ENCODE measurements at places on chromosomes 13 and 19. TPM values are rescaled to one million over a fixed set of nuclear protein-coding genes. Genes with fewer than 3 reads are reported as not detected.

The CYSLTR2 gene
- total RNA-seq = not detected

The CBY2 gene
- total RNA-seq = not detected

DNA sequence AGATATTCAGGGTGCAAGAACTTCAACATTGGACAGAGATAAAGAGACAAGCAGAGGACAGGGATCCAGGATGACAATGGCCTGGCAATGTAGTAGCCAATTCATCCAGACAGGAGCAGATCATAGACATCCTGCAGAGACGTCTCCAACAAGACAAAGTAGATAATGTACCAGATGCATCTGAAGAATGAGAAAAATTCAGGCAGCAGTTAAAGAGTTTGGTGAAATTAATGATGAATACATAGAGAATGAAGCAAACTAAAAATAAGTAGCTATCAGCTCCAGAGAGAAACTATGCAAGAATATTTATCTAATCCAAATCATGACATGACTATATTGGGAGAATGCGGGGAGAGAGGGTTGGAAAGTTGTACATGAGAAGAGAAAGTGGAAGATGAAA is 278.4 kb upstream of the DACH1 start:
- H3K27ac ChIP-seq = no peak overlapping the region
- H3K4me3 ChIP-seq = no peak overlapping the region
- no peaks in the 10 kb centered on the region for H3K36me3 ChIP-seq
- no peaks in the 10 kb centered on the region for H3K4me1 ChIP-seq
- no peaks in the 10 kb centered on the region for H3K27me3 ChIP-seq

The PRX gene
- total RNA-seq = 8.1 TPM

- H3K4me3 ChIP-seq = peak overlapping the region; percentile 44
- H3K4me1 ChIP-seq = peaks cover 33% of the 10 kb centered on the region
- no peaks in the 10 kb centered on the region for H3K36me3 ChIP-seq
- DNase-seq = no peak
- H3K27ac ChIP-seq = no peak overlapping the region
These were observed 3.0 kb downstream of the ONECUT3 start for GRCh38 chr19:1756264-1756663.

GRCh38 chr19:51096473-51097165 is 11.6 kb downstream of the CTU1 start:
- peaks cover 43% of the 10 kb centered on the region for H3K4me1 ChIP-seq
- no peak overlapping the region for H3K27ac ChIP-seq
- H3K4me3 ChIP-seq = no peak overlapping the region
- H3K36me3 ChIP-seq = peaks cover 34% of the 10 kb centered on the region

- H3K27me3 ChIP-seq = peaks cover 39% of the 10 kb centered on the region
- H3K27ac ChIP-seq = no peak overlapping the region
- no peak for DNase-seq
These were observed 14.9 kb downstream of the ZIC2 start for GRCh38 chr13:99996381-99996973.

- H3K4me3 ChIP-seq = no peak overlapping the region
- H3K27me3 ChIP-seq = no peaks in the 10 kb centered on the region
- H3K27ac ChIP-seq = peak overlapping the region; percentile 52
- no peaks in the 10 kb centered on the region for H3K4me1 ChIP-seq
- DNase-seq = no peak
- H3K36me3 ChIP-seq = no peaks in the 10 kb centered on the region
These were observed 328.6 kb downstream of the SUCLA2 start for GRCh38 chr13:47672245-47673008.

DNA sequence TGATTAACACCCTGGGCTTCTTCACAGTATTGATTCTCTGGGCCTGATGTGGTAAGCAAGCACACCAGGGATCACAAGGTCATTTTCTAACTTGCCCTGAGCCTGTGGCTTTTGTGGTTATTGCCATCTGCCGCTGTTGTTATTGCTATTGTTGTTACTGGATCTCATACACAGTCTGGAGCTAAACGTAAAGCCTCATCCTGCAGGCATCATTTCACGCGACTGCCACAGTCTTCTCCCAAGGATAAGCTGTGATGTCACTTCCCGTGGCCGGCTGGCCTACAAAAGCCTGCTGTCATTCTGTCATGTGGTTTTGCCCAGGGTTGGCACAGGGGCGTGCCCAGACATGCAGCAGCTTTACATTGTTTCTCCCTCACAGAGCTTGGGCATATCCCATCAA is 154.0 kb upstream of the GPR12 start:
- no peak overlapping the region for H3K27ac ChIP-seq
- peaks cover 10% of the 10 kb centered on the region for H3K27me3 ChIP-seq
- no peak overlapping the region for H3K4me3 ChIP-seq
- no peak for DNase-seq
- no peaks in the 10 kb centered on the region for H3K36me3 ChIP-seq

GRCh38 chr13:60562096-60562780 is 165.2 kb downstream of the TDRD3 start:
- no peak for DNase-seq
- no peaks in the 10 kb centered on the region for H3K4me1 ChIP-seq
- no peaks in the 10 kb centered on the region for H3K36me3 ChIP-seq
- H3K4me3 ChIP-seq = no peak overlapping the region
- no peak overlapping the region for H3K27ac ChIP-seq

The ATXN8OS gene
- not detected for total RNA-seq

GRCh38 chr13:50468849-50469669 is 374.4 kb downstream of the DLEU7 start:
- no peaks in the 10 kb centered on the region for H3K36me3 ChIP-seq
- DNase-seq = no peak
- H3K27ac ChIP-seq = no peak overlapping the region
- H3K27me3 ChIP-seq = no peaks in the 10 kb centered on the region

The FCER2 gene
- not detected for total RNA-seq

- no peaks in the 10 kb centered on the region for H3K4me1 ChIP-seq
- no peak overlapping the region for H3K4me3 ChIP-seq
- DNase-seq = no peak
- no peak overlapping the region for H3K27ac ChIP-seq
- H3K36me3 ChIP-seq = no peaks in the 10 kb centered on the region
These were observed 1.3 kb upstream of the CD22 start for GRCh38 chr19:35327642-35328041.

The HSH2D gene
- total RNA-seq = 24.5 TPM

DNA sequence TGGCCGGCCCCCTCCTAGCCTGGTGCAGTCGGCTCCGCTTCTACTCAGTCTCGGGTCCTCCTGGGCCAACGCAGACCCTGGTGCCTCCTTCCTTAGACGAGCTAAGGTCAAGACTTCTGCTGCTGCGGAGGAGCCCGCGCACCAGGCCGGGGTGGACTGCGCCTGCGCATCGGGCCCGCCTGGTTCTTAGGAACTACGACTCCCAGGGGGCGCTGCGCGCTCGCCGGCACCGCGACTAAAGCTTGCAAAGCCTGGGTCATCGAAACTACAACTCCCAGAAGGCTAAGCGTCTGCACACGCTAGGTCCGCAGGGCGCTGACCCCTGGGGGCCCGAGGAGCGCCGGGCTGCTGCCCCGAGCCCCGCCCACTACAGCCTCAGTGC is at the start of gene ZNF835:
Gene ZNF835 (minus strand): TSS at position 145 of the 382 bp plus-strand sequence. CDS start 6,559 bp downstream, outside the sequence.
- H3K4me1 ChIP-seq = peaks cover 22% of the 10 kb centered on the region
- H3K4me3 ChIP-seq = peak within 1 kb of the TSS; percentile 63
- no peaks in the 10 kb centered on the region for H3K36me3 ChIP-seq
- peak; percentile 76 for DNase-seq
- no peaks in the 10 kb centered on the region for H3K27me3 ChIP-seq

GRCh38 chr19:12314553-12314952 is 18.9 kb downstream of the ZNF563 start:
- no peak overlapping the region for H3K4me3 ChIP-seq
- H3K36me3 ChIP-seq = peaks cover 11% of the 10 kb centered on the region
- DNase-seq = peak; percentile 71
- no peak overlapping the region for H3K27ac ChIP-seq
- H3K27me3 ChIP-seq = no peaks in the 10 kb centered on the region

DNA sequence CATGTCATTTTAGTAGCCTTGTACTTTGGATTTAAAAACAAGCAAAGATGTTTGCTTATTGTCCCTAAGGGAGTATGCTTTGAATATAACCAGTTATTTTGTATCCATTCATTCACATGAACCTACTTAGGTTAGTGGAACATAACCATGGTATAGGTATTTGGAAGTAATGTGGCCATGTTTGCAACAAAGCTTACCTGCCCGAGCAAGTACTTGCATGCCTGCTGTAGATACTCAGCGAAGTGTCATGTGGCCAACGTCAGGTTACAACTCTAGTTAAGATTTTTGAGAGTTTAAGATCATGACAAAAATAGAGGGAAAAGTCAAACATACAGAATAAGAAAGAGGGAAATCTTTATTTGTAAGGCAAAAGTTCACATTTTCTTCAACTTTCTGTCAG is 57.2 kb downstream of the COG6 start:
- DNase-seq = no peak
- no peak overlapping the region for H3K4me3 ChIP-seq
- H3K27me3 ChIP-seq = no peaks in the 10 kb centered on the region
- H3K27ac ChIP-seq = no peak overlapping the region

The LRRC25 gene
- 2.9 TPM for total RNA-seq

DNA sequence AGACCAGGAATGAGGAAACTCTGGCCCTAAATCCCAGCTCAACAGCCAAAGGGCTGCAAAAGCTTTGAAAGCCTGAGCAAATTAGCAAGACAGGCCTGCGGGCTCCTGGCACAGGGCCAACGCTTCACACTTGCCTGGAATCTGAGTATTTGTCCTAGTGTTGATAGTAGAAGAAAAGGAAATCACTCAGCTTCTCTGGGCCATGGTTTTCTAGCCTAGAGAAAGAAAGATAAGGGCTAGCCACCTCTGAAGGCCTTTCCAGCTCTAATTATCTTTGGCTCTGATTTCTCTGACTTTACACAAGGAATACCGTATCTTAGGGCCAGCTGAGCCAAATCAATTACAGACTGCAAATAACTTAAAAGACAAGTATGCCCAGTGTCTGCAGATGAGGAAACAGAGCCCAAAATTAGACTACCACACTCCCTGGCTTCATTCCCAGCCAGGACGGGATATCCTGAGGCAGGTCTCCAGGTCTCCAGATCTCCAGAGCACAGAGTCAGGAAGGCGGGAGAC is 69.6 kb downstream of the STK24 start:
- no peaks in the 10 kb centered on the region for H3K27me3 ChIP-seq
- H3K4me1 ChIP-seq = peaks cover 70% of the 10 kb centered on the region
- H3K4me3 ChIP-seq = no peak overlapping the region
- no peaks in the 10 kb centered on the region for H3K36me3 ChIP-seq

DNA sequence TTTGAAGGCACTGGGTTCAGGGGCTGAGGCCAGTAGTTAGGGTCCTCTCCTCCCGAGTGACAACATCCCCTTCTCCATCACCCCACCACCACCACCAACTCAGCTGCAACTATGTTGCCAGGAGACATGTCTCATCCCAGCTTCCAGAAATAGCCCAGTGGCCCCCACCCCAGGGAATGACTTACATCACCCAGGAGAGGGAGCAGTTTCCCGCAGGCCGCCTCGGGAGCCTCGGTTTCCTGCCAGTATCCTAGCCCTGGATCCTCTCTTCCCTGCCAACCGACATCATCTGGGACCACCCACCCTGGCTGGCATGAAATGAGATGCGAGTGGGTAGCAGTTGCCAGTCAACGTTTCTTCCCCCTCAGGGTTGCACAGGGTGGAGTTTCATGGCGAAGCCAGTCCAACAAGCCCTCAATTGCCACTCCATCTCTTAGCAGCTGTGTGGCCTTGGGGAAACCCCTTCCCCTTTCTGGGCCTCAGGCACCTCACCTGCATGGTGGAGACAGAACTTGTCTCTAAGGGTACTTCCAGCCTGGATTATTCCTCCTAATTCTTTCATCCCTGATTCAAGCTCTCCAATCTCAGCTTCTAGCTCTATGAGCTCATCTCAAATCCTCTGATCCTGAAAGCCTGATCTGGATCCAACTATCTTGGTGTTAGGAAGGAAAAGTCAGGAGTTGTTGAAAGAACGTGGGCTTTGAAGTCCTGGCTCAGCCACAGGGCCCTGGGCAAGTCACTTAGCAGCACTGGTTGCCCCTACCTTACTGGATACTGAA is 3.9 kb upstream of the GSK3A start:
- H3K27me3 ChIP-seq = no peaks in the 10 kb centered on the region
- H3K36me3 ChIP-seq = peaks cover 26% of the 10 kb centered on the region
- peaks cover 70% of the 10 kb centered on the region for H3K4me1 ChIP-seq
- peak; percentile 73 for DNase-seq
- H3K27ac ChIP-seq = peak overlapping the region; percentile 97

GRCh38 chr13:20157151-20157796 is 3.6 kb downstream of the GJA3 start:
- H3K27ac ChIP-seq = no peak overlapping the region
- no peak overlapping the region for H3K4me3 ChIP-seq
- H3K36me3 ChIP-seq = no peaks in the 10 kb centered on the region

GRCh38 chr13:114339857-114340534 is 25.7 kb downstream of the CHAMP1 start:
- H3K27ac ChIP-seq = no peak overlapping the region
- peak; percentile 53 for DNase-seq
- H3K4me3 ChIP-seq = no peak overlapping the region
- H3K27me3 ChIP-seq = no peaks in the 10 kb centered on the region
- no peaks in the 10 kb centered on the region for H3K4me1 ChIP-seq
